Stimulated activated naive B cell treated with anti-CD40 and anti-IgM and Interleukin-4, amounts not matched to agents 10 μg/mL and 1 μg/mL and 100 μg/mL, for 72 hours (primary cell): ENCODE measurements at places on chromosomes 16 and 17.

GRCh38 chr17:40915721-40916256 lies 21.7 kb downstream of the KRT23 start:
- no peak overlapping the region for H3K4me3 ChIP-seq
- no peaks in the 10 kb centered on the region for H3K36me3 ChIP-seq
- H3K27me3 ChIP-seq = peaks cover 17% of the 10 kb centered on the region
- peaks cover 12% of the 10 kb centered on the region for H3K4me1 ChIP-seq
- DNase-seq = peak; percentile 6
- H3K27ac ChIP-seq = no peak overlapping the region

GRCh38 chr17:63446753-63447470 lies 806 bp upstream of the CYB561 start:
- no peaks in the 10 kb centered on the region for H3K36me3 ChIP-seq
- DNase-seq = peak; percentile 80
- H3K4me1 ChIP-seq = peaks cover 25% of the 10 kb centered on the region
- H3K4me3 ChIP-seq = peak overlapping the region; percentile 78

GRCh38 chr17:44402564-44403172 lies 13.2 kb upstream of the ITGA2B start:
- no peak overlapping the region for H3K27ac ChIP-seq
- H3K36me3 ChIP-seq = peaks cover 40% of the 10 kb centered on the region

DNA sequence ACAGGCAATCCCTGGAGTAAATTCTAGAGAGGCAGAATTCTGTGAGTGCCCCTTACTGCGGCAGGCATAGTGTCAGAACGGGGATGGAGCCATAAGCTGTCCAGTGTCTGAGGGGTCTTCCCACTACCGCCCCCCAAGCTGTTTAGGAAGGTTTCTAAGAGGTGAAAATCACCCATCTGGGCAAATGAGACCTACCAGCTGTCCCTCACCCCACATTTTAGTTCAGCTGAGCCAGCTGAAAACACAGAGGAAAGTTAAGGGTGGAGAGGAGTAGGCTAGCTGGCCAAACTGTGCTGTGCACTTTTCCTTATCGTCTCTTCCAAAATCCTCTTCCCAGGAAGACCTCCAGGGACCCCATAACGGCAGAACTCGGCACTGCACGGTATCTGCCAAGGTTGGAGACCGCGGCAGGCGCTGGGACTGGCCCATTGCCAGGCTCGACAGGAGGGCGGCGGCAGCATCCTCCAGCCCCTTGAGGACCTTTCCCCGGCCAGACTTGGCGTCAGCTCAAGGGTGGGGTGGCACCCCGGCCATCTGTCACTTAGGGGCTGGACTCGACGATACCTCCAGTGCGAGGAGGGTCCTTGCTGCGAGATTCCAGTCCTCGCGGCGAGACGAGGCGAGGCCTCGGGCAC lies 955 bp downstream of the ACLY start:
- H3K27ac ChIP-seq = peak overlapping the region; percentile 98
- no peak for DNase-seq
- peaks cover 27% of the 10 kb centered on the region for H3K4me1 ChIP-seq
- peak overlapping the region; percentile 97 for H3K4me3 ChIP-seq

GRCh38 chr16:31636433-31636832 lies 108.7 kb downstream of the AHSP start:
- no peak overlapping the region for H3K27ac ChIP-seq
- no peaks in the 10 kb centered on the region for H3K36me3 ChIP-seq
- no peak for DNase-seq
- no peaks in the 10 kb centered on the region for H3K4me1 ChIP-seq
- no peak overlapping the region for H3K4me3 ChIP-seq

DNA sequence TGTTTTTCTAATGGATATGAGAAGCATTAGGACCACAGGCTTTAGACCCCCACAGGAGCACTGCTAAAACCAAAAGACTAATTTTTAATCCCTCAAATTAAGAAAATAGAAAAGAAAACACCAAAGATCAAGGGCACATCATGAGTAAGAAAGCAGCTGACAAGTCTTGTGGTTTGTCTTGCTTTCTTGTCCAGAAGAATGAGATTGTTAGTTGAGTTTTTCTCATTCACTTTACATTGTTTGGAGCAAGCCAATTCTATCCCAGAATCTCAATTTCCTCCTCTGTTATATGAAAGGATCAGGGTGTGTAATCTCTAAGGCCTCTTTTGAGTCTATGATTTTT lies 899.0 kb downstream of the KCNJ2 start:
- no peaks in the 10 kb centered on the region for H3K27me3 ChIP-seq
- no peak overlapping the region for H3K27ac ChIP-seq
- no peaks in the 10 kb centered on the region for H3K36me3 ChIP-seq
- no peaks in the 10 kb centered on the region for H3K4me1 ChIP-seq
- no peak overlapping the region for H3K4me3 ChIP-seq

- H3K27ac ChIP-seq = no peak overlapping the region
- DNase-seq = no peak
- no peaks in the 10 kb centered on the region for H3K27me3 ChIP-seq
These were observed 1.6 kb downstream of the SIRT7 start for GRCh38 chr17:81916234-81917001.

DNA sequence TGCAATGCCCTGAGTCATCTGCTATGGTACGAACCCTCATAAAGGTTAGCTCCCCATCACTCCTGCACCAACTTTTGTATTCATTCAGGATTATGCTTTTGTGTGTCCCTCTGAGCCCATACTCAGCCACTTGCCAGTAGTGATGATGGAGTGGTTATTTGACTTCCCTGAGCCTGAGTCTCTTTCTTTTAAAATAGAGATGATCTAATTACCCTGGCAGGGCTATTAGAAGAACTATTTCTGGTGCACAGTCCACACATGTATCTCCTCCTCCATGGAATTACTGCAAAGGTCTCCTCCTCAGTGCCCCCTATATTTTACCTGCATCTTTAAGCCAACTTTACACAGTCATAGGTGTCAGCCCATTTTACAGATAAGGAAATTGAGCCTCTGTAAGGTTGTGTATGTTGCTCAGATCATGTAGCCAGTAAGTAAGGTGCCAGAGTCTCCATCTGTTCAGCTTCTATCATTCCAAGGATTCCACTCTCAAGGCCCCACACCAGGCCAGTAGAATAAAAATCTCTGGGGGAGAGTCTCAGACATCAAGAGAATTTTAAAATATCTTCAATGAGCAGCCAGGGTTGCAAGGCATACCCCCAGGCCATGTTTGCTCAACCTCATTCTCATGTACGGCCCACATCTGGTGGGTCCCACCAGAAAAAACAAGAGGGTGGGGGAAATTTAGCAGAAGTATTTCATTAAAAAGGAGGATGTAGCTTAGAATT lies 333.7 kb upstream of the HSBP1 start:
- no peak overlapping the region for H3K4me3 ChIP-seq
- no peaks in the 10 kb centered on the region for H3K36me3 ChIP-seq
- peaks cover 9% of the 10 kb centered on the region for H3K27me3 ChIP-seq
- no peak for DNase-seq
- H3K27ac ChIP-seq = no peak overlapping the region

DNA sequence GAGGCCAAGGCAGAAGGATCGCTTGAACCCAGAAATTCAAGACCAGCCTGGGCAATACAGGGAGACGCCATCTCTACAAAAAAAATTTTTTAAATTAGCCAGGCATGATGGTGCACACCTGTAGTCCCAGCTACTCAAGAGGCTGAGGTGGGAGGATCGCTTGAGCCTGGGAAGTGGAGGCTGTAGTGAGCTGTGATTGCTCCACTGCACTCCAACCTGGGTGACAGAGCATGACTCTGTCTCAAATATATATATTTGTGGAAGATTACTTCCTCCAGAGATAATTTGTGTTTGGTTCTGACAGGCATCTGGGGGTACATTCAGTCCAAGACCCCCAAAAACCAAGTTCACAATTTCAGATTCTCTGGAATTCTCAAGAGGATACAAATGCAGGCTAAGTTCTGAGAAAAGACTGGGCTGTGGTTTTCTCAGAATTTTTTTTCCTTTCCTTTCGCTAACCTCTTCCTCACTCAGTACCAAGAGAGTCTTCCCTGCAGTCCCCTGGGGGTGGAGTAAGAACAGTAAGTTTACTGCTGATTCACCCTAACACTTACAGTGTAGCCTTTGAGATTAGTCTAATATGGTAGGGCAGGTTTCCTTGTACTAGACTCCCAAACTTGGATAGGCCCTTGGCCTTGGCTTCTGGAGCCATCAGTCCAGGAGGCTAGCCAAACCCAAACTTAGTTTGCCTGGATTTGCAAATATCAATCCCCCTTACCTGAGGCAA lies 15.1 kb downstream of the GSDMB start:
- no peak overlapping the region for H3K4me3 ChIP-seq
- peak; percentile 27 for DNase-seq
- H3K27ac ChIP-seq = no peak overlapping the region
- peaks cover 28% of the 10 kb centered on the region for H3K36me3 ChIP-seq

GRCh38 chr17:66689221-66689620 lies 145.7 kb upstream of the CACNG5 start:
- DNase-seq = no peak
- H3K27me3 ChIP-seq = peaks cover 6% of the 10 kb centered on the region
- no peak overlapping the region for H3K4me3 ChIP-seq

GRCh38 chr17:18261146-18261515 lies 669 bp downstream of the MIEF2 start:
- H3K27ac ChIP-seq = peak overlapping the region; percentile 91
- no peaks in the 10 kb centered on the region for H3K27me3 ChIP-seq
- peaks cover 55% of the 10 kb centered on the region for H3K4me1 ChIP-seq
- H3K36me3 ChIP-seq = peaks cover 12% of the 10 kb centered on the region
- peak; percentile 34 for DNase-seq

DNA sequence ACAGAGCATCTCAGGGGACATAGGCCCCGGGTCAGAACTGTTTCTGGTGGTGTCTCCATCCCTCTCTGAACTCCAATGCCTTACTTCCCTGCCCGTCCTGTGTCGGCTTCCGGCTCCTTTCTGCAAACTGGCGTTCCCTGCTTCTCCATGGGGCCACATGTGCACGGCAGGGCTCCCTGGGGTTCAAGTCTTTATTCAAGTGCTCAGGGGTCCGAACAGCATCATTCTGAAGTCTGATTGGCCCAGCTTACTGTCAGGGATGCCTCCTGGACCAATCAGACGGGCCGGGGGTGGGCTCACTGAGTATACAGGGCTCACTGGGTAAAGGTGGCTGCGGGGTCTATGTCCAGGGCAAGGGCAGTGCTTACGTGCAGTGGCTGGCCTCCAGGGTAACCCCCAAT lies 17.1 kb downstream of the C16orf82 start:
- H3K27ac ChIP-seq = no peak overlapping the region
- peaks cover 5% of the 10 kb centered on the region for H3K4me1 ChIP-seq
- H3K27me3 ChIP-seq = peaks cover 45% of the 10 kb centered on the region
- no peak overlapping the region for H3K4me3 ChIP-seq
- no peaks in the 10 kb centered on the region for H3K36me3 ChIP-seq
- DNase-seq = no peak

- peak overlapping the region; percentile 2 for H3K27ac ChIP-seq
- peaks cover 61% of the 10 kb centered on the region for H3K36me3 ChIP-seq
- DNase-seq = no peak
- H3K4me3 ChIP-seq = no peak overlapping the region
These were observed 6.9 kb downstream of the HIRIP3 start for GRCh38 chr16:29988346-29989075.

DNA sequence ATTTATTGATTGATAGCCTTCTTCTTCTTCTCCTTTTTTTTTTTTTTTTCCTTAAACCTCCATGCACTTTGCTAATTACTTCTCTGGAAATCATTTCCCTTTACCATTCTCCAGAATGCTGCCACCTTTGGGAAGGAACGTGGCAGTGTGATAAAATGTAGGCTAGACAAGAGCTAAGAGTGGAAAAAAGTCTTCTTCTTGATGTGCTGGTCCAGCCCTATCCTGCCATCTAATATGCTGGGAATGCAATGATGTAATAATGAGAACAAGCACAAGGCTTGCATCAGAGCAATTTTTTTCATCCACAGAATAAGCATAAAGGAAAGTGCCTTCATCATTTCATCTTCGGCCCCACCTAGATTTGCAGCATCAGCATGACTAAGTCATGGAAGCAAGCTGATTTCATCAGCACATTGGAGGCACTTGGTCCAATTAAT lies 128.7 kb upstream of the ZFHX3 start:
- H3K4me3 ChIP-seq = no peak overlapping the region
- H3K4me1 ChIP-seq = no peaks in the 10 kb centered on the region
- DNase-seq = no peak

DNA sequence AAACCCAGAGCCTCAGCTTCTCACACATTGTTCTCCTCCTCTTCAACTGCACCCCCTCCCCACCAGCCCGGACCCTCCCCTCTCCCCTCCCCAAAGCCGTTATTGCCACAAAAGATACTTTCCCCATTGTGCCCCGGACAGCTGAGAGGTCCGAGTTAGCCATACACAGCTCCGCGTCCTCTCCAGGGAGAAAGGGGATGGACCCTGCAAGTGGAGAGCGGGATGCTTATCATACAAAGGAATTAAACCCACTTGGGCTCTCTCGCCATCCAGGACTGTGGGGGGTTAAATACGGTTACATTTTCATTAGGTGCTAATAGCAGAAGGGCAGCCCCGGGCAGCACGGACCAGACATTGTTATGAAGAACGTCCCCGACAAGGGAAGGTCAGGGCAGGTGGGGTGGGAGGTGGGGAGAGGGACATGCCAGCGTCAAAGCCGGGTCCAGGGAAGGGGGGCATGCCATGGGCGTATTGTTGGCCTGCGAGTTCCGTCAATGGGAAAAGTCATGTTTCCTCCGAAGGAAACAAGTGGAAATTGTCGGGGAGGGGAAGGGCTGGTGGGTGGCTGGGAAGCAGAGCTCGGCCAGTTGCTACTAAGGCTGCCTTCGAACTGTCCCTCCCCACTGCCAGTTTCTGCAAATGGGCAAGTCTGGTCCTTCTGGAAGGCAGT lies 99.1 kb downstream of the SOX9 start:
- no peaks in the 10 kb centered on the region for H3K36me3 ChIP-seq
- no peak overlapping the region for H3K4me3 ChIP-seq
- no peak for DNase-seq
- H3K4me1 ChIP-seq = no peaks in the 10 kb centered on the region

- peaks cover 4% of the 10 kb centered on the region for H3K27me3 ChIP-seq
- H3K4me1 ChIP-seq = peaks cover 25% of the 10 kb centered on the region
These were observed 52.7 kb downstream of the SREBF1 start for GRCh38 chr17:17783825-17784656.
